ENCODE measurements at places on chromosomes 5 and 9. TPM values are rescaled to one million over a fixed set of nuclear protein-coding genes. Genes with fewer than 3 reads are reported as not detected.

The AQP7 gene
- not detected for total RNA-seq

The FSD1L gene
- total RNA-seq = 8.9 TPM

The CMYA5 gene
- total RNA-seq = 9.2 TPM

The MAMDC2 gene
- total RNA-seq = 33.5 TPM

The TMEM215 gene
- total RNA-seq = not detected

The LEAP2 gene
- total RNA-seq = 0.17 TPM

The FOXI1 gene
- total RNA-seq = not detected

The CDC20B gene
- total RNA-seq = not detected

The PCDHGB1 gene
- 3.0 TPM for total RNA-seq

The HAVCR1 gene
- not detected for total RNA-seq

The ORM2 gene
- total RNA-seq = not detected

The NSG2 gene
- not detected for total RNA-seq

The SPAG8 gene
- not detected for total RNA-seq

The LOX gene
- 5.9 TPM for total RNA-seq

The FREM1 gene
- not detected for total RNA-seq

The OR1N2 gene
- total RNA-seq = 0.17 TPM

The PLPP7 gene
- 0.50 TPM for total RNA-seq

The LHX6 gene
- 4.5 TPM for total RNA-seq

The NLN gene
- total RNA-seq = 25.5 TPM

The FAM174A gene
- 16.6 TPM for total RNA-seq

The SLC36A3 gene
- not detected for total RNA-seq

The PRUNE2 gene
- total RNA-seq = 1.5 TPM

Data from mammary epithelial cell (primary cell).